ENCODE measurements at places on chromosomes 6 and 20.

DNA sequence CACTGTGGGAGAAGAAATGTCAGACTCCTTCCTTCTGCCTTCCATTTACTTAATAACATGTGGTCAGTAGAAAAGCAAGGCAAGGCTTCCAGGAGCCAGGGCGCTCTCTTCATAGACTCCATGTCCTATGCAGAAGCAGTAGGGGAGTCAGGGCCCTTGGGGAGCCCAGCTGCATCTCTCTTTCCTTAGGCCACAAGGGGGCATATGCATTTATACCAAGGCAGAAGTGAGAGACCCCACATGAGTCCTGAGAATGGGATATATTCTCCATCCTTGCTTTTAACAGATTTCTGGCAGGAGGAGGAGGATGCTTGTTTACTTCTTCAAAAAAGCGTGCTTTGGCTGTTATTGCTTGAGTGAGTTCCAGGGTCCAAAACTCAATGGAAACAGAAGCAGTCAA, 198.5 kb downstream of the HIVEP2 start:
- no peak for DNase-seq

GRCh38 chr6:162974685-162975084, 246.9 kb downstream of the PACRG start:
- DNase-seq, result no peak

GRCh38 chr20:25587536-25587935, 2.2 kb upstream of the NINL start:
- DNase-seq, result no peak

- DNase-seq, result no peak
Observed at GRCh38 chr6:68343901-68344300, 291.2 kb upstream of the ADGRB3 start.

GRCh38 chr20:50203951-50204937, 13.6 kb downstream of the CEBPB start:
- no peak for DNase-seq

DNA sequence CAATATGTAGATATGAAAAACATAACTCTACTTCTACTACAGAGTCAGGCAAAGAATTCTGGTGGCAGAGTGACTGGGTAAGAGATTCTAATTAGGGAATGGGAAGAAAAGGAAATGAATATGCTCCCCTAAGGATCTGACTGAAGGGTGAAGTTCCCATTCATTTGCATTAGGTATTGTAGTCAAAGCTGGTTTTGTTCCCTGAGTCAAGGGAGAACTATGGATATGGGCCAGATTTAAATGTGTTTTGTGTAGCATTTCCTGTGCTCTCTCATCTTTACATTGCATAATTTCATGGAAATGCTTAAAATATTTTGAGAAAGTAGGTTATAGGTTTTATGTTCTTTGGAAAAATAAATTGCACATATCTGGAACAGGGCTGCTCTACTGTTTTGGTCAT, 299.7 kb downstream of the BTBD3 start:
- no peak for DNase-seq

DNA sequence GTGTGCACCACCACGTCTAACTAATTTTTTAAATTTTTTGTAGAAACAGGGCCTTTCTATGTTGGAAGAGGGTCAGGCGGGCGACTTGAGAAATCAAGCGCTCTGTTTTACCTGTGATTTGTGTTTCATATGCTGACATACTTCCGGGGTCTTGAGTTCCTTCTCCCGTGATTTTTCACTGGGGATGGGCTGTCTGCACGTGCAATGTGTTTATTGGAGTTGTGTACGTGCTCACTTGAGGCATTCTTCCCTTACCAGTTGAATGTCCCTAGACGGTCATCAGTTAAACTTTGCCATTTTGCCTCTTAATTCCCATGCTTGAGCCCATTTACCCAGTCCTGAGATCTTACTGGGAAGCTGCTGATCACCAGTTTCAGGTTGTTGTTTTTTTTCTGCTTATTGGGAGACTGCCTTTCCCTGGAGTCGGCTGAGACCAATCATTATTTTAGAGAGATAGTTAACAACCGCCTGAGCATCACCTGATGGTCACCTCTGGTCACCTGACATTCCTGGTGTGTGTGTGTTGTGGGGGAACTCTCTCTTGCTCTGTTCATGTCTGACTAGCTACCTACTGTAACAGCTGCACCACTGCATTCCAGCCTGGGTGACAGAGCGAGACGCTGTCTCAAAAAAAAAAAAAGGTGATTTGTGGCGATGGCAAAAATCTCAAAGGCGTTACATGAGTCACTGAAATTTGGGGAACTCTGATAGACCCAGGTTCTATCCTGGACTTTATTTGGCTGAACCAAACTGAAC, 34.8 kb upstream of the NCOA3 start:
- no peak for DNase-seq

DNA sequence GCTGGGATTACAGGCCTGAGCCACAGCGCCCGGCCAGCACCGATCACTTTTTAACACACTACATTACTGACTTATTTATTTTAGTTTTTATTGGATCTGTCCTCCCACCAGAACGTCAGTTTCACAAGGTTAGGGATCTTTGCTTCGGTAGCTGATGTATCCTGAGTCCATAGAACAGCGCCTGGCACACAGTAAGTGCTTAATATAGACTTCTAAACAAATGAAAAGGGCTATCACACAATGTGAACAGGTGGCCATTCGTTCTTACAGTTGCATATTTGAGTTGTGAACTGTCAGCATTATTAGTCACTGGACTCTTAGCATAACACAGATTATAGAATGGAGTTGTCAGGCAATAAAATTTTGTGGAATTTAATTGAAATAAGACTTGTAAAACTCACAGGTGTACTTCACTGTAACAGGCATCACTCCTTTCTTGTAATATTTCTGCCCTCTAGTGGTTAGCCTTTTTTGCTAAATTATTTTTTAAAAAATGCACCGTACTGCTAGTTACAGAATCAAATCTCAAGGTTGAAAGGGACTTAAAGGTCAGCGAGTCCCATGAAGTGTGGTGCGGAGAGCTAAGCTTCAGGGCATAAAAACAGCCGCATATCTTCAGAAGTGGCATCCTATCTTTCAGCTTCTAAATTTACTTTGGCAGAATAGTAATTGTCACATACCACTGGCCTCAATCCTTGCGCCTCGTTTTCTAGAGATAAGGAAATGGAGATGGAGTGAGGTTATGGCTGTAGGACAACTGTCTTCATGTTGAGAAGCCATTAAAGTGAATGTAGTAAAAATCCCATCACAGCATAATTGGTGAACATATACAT, 3.4 kb upstream of the TBC1D7 start:
- no peak for DNase-seq

DNA sequence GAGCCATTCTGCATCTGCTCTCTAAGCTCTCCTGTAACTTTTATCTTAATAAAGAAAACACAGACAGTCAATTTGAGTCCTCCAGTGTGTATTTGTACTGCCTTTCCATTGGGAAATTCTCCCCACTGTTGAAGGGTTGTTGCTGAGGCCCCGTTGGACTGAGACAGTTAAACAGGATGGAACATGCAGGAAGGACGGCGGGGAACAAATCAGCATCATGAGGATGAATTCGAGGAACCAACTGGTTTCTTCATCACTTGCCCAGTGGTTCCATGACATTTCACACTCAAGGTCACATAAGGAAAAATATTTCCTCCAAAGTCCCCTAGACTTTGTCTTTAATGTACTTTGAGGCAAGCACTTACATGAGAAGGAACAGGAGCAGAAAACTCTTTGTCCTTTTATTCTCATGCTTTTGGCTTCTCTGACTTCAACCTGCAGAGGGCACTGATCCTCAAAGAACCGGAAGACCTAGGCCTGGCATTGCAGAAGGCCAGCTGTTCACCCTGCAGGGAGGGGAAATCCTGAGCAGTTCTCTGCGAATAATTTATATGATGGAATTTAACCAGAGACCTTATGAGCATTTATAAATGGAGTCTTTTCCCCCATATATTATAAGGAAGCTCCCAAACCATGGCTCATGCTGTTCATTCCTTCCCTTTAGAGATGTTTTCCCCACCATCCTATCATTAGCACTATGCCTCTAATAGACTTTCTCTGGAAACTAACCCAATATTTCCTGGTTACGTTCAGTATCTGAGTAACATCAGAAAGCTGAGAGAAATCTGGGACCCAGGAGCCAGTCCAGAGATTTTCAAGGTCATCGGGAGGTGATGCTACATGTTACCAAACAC, 55.2 kb upstream of the ADGRF1 start:
- no peak for DNase-seq

GRCh38 chr6:131597446-131597845, 24.4 kb downstream of the ARG1 start:
- DNase-seq, result no peak

- DNase-seq, result no peak
Observed at GRCh38 chr20:20102163-20102562, 49.8 kb downstream of the CFAP61 start.

- DNase-seq, result no peak
Observed at GRCh38 chr6:155100087-155100486, 105.0 kb downstream of the TIAM2 start.

DNA sequence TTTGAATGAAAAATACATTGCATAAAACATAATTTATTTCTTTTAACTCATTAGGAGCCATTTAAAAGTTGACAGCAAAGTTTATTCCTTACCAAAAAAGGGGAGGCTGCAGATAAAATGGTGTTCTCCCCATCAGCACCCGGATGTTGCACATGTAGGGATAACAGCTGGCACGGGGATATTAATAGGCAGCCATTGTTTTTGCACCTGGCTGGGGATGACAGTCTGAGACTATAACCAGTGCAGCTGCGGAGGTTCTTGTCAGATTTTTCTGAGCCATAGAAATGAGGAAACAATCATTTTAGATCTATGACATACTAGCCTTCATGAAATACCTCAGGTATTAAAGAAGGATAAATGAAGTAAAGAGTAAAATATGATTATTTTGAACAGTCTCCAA, 20.1 kb upstream of the HECA start:
- DNase-seq, result no peak

GRCh38 chr20:23160536-23161243, 74.6 kb upstream of the CD93 start:
- no peak for DNase-seq

DNA sequence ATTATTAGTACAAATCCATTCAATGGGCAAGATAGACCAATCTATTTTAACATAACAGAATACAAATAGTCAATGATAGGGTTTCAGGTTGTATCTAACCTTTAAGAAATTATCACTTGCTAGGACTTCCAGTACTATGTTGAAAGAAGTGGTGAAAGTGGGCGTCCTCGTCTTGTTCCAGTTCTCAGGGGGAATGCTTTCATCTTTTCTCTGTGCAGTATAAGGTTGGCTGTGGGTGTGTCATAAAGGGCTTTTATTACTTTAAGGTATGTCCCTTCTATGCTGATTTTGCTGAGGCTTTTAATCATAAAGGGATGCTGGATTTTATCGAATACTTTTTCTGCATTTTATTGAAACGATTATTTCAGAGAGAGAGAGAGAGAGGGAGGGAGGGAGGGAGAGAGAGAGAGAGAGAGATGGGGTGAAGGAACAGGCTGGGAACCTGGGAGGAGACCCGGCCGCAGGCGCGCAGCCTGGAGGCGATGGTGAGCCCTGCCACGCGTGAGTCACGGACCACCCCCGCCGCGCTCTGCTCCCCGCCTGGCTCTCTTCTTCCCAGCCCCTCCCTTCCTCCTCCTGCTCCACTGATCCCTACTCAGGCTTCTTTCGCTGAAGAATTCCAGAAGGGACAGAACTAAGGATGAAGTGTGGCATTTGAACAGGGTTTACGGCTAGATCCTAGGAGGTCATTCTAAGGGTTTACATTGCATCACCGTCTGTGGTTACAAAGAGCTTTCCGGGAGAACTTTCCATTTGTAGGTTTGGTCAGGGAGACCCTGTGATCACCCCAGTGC, 45.5 kb upstream of the HLA-E start:
- no peak for DNase-seq

DNA sequence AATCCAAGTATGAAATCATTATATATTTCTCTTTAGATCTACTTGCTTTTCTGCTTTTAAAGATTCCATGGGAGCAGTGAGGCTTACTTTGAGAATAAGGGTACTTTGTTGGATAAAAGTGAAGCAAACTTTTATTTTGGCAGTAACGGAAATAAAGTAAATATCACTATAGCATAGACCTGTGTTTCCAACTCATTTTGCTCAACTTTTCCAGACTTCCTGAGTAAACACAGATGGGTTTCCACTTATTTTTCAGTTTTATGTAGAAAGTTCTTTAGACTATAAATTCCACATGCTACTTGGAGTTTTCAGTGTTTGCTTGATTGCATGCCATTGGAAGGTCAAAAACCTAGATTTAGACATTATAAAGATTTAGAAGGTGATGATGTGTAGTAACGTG, 6.2 kb downstream of the STX16 start:
- DNase-seq, result no peak

DNA sequence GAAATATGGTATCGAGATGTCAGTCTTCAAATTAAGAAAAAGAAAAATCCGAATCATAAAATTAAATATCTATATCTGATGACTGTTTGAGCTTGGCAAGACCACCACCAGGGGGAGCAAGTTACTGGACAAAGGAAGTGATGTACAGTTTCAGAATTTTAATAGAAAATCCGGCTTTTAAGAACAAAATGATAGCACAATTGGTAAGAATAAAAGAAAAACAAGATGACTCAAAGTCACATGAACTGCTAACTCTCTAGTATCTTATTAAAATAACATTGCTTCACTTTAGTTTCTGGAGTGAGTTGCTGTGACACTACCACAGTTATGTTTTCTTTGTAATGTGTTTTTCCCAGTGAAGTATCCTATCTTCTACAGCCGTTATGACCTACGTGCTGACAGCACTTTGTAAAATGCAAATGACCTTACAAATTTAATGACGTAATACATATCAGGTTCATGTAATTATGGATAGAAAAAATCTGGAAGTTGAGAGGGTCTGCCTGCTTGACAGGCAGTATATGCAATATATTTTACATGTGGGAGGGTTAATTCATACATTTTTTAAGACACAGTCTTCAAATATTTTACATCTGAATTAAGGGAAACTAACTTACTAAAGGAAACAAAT, 405.3 kb upstream of the HS3ST5 start:
- DNase-seq, result no peak

DNA sequence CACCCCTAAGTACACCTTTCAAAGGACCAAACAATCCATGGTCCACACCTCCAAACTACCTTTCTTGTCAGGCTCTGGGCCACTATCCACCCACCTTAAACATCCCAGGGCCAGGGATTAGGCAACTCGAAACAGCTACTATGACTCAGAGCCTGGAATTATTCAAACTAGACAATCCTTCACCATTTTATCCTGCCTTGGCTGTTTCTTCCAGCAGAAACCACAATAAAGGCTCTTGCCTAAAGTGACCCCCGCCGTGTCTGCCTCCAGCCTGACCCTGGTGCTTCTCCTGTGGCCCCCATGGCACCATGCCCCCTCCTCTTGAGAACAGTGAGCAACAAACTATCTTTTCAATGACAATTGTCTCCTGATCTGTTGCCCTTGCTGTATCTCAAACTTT, 195.5 kb downstream of the EPM2A start:
- DNase-seq, result no peak
